Sigmoid colon (tissue), 7 donors: ENCODE measurements at places on chromosomes 5 and 9. TPM values are rescaled to one million over a fixed set of nuclear protein-coding genes. Genes with fewer than 3 reads are reported as not detected.
A peak's percentile ranks its signal among the peaks of the same experiment; 100 is the strongest.

DNA sequence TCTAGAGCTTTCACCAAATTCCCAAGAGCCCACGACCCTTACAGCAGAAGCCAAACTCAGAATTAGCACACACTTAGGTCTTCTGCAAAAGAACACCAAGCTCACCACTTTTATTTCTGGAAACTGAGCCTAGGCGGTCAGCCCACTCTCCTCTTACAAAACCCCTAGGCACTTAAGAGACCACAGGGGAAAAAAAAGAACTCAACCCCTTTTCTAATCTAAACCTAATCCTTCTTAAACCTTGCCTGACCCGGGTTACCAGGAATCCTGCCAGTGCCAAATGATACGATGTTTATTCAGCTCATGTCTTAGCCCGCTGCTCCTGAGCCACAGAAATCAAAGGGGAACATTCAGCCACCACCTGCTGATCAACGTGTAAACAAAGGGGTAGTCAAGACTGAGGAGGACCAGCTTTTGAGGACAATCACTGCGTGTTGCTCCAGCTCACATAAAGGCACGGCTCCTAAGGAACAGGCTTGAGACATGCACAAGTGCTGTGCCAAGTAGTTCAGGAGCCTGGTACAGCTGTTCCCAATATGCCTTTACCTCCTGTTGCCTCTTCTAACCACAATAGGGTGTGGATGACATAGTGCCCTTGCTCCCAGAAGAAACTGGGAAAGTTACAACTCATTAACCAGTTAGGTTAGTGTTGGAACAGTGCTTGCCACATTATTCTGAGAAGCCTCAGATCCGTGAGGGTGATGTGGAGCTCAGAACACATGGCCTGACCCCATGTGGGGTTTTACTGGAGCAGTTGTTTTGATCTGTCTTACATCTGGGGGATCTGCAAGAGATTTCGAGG, 49.3 kb downstream of the ZFAND5 start:
- DNase-seq, result peak; percentile 82

DNA sequence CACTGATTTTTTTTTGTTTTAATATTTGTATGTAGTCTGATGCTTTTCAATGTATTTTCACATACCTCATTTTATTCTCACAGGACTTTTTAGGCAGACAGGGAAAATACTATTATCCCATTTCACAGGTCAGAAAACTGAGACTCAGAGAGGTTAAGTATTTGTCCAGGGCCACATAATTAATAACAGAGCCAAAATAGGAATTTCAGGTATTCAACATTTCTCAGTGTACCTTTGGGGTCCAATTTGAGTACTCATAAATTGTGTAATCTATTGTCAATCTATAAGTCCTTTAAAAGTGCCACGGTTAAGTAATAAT, 120.7 kb upstream of the GRHPR start:
- DNase-seq, result no peak

DNA sequence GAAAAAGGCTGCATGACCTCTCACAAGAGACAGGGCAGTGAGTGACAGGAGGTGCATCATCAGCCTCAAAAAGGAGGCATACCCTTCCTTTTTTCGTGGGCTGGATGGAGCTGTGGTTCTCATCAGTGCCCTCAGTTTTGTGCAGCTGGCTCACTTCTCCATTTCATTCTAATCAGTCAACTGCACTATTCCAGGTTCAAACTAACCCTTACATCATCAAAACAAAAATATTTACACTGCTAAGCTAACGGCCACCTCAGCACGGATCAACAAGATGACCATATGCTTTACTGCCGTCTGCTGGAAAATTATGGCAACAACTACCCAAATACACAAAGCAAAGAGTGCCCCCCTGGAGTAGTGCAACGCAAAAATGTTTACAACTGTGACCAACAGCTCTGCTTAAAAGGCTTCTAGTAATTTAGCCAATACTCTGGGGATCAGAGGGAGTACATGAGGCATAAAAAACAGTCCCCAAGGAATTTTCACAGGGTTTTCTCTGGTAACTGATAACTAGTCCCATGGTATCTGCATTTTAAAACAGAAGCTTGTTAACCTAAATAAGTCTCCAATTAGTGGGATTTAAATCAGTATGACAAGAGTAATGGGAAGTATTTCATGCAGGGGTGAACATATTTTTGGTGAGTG, 10.8 kb downstream of the KCNV2 start:
- DNase-seq, result no peak

GRCh38 chr5:58080573-58080972, 379.3 kb downstream of the PLK2 start:
- DNase-seq, result no peak

DNA sequence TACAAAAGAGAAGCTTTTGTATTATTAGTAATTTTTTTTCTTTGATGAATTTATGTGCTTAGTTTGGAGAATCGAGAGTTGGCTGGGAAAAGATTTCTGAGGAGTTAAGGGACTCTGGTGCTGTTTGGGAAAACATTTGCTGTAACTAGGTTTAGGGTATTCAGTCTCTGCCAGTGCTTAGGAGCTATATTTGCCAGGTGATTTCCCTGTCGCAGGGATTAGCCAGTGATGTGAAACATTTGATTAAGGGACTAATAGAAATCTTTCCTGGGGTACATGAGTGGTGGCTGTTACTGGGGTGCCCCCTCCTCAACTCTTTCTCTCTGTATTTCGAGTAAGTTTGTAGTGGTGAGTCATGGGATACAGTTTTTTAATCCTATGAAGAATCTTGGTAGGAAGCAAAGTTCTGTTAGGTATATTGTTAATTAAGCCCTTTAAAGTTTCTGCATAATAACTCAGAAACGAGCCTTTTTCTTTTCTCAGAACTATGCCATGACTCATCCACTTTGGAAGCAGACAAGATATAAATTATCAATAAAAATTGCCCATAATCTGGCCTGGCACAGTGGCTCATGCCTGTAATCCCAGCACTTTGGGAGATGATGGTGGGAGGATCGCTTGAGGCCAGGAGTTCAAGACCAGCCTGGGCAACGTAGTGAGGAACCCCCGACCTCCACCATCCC, 18.6 kb downstream of the RGMB start:
- DNase-seq, result no peak

Gene ADRA1B
- total RNA-seq, result 1.8 TPM

DNA sequence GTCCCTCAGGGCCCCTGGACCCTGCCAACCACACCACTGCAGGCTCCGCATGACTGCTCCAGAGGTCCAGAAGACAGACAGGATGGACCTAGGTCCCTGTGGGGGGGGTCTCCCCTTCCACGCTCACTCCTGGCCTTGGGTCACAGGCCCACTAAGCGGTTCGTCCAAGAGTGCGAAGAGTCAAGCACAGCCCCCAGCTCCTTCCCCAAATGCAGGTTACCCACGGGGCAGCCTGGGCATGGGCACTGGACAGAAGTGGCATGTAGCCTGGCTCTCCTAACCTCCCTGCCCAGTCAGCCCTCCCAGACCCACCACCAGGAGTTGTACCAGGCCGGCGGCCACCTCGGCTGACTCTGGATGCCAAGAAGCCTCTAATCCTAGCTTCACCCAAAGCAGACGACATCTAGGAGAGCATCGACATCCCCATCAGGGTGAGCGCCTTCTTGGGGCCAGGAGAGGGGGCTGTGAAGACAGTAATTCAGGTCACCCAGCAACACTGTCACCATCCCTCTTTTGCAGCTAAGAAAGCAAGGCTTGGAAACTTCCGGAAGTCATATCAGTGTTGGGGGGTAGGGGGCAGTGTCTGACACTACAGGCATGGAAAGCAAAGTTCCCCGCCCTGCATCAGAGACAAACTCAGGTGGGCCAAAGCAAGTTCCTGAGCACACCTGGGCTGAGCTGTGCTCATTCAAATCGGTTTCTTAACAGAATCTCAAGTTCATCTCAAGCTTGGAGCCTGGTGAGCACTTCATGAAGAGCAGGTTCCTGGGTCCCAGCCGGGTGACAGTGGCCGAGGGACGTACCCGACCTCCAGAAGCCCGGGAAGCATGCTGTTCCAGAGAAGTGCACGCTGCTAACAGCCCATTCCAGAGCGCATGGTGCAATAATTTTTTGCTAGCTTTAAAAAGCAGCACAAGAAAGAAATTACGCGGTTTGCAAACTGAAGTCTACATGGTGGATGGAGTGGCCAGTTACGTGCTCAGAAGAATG, 68.7 kb downstream of the SEMA4D start:
- no peak for DNase-seq

Gene WNT8A
- not detected for total RNA-seq

GRCh38 chr9:27308691-27309390, 11.9 kb upstream of the EQTN start:
- DNase-seq, result no peak

DNA sequence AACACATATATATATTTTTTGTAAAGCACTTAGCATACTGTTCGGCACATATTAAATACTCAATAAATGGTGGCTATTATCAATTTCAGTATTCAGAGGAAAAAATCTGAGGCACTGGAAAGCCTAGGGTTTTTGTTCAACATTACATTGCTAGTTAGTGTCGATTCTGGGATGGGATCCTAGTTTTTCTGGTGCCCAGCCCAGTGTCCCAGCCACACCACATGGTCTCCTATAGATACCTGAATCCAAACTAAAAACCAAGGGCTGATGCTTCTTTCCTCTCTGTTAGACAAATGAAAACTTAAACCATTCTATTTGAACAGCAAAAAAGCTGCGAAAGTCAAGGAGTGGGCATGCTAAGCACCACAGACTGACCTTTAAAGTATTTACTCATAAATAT, 810.7 kb upstream of the DMAC1 start:
- DNase-seq, result no peak

Gene TNPO1
- total RNA-seq, result 119 TPM

Gene HSPA9
- 191 TPM for total RNA-seq

DNA sequence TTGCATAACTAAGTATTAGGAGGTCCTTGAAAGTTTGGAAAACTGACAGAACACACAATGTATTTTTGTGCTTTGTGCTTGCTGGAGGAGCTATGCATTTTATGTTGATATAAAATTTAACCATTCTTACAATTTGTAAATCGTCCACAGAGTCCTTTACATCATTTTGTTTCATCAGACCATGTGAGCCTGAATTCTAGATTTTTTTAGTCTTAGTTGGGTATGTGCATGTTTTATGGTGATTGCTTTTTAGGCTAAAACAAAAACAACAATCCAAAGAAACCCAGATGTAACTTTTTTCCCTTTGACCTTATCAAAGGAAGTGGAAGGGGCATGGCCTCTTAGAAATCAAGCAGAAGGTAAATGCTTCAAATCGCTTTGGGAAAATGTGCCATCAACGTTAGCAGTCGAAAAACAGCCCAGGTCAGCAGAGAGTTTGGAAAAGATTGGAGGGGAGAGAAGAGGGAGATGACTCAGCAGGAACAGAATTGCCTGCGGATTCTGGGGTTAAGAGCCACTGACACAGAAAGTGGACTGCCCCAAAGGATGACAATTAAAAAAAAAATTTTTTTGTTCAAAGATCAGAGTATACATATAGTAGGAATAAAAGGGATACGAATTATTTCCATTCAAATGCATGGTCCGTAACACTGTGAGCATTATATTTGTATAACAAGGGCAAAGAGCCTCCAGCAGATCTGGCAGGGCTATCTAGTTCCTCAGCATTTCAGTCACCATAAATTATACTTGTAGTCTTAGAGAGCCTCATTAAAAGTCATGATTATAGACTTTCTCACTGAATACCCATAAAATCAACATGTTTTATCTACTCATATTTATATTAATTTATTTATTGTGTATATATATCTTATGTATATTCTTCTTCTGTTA, 253.5 kb upstream of the HAPLN1 start:
- DNase-seq, result no peak

DNA sequence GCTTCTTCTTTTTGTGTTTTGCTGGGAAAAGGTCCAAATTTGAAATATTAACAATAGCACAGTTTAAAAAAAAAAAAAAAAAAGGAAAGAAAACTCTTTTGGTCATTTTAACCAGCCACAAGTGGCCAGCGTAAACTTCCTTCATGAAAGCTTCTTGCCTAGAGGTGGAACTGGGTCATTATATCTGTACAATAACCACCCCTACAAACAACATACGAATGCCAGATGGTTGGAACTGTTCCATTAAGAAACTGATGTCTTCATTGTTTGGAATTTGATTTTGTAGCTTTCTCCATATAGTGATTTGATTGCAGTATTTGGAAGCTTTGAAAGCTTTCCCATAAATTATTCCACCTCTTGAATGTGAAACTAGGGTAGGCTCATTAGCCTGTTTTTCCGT, 18.3 kb upstream of the LPAR1 start:
- DNase-seq, result no peak
